ENCODE measurements at places on chromosomes 7 and 10. TPM values are rescaled to one million over a fixed set of nuclear protein-coding genes. Genes with fewer than 3 reads are reported as not detected.

DNA sequence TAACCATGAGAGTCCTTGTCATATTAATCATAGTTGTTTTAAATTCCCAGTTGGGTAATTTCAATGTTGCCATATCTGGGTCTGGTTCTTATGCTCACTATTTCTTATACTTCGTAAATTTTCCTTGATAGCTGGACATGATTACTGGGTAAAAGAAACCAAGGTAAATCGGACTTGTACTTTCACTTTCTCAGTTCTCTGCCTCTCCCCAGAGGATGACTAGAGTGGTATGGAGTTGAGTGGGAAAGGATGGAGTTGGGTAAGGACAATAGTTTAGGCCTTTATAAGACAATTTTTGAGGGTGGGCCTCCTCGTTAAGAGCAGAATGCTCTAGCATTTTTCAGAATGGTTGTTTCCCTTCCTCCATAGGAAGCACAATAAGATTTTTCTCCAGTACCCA is 106.1 kb downstream of the CRPPA start:
- H3K4me3 ChIP-seq: no peak overlapping the region
- DNase-seq: no peak
- H3K27ac ChIP-seq: no peak overlapping the region
- H3K4me1 ChIP-seq: no peaks in the 10 kb centered on the region

RPEL1 gene
- total RNA-seq: 0.13 TPM

GRCh38 chr7:21504021-21504420 is 38.8 kb upstream of the DNAH11 start:
- H3K4me3 ChIP-seq: no peak overlapping the region
- no peak overlapping the region for H3K27ac ChIP-seq
- H3K4me1 ChIP-seq: no peaks in the 10 kb centered on the region
- H3K36me3 ChIP-seq: peaks cover 42% of the 10 kb centered on the region

DRGX gene
- not detected for total RNA-seq

DNA sequence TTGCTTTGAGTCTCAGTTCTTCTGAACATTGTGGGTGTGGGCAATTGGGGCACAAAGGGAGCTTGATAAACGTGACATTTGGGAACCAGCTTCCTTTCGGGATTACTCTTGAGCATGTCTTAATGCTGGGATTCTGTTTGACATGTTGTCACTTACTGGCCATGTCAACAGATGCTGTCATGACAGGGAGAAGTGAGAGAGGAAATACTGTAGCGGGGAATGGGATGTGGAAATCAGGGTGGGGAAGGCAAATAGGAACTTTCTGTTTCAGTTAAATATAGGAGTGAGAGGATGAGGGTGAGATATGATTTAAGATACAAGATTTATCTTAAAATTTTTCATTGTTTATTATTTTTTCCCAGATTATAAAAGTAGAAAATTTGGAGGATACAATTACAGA is 83.9 kb downstream of the SEC23IP start:
- no peak for DNase-seq
- no peaks in the 10 kb centered on the region for H3K36me3 ChIP-seq
- no peak overlapping the region for H3K4me3 ChIP-seq
- H3K4me1 ChIP-seq: no peaks in the 10 kb centered on the region

C10orf143 gene
- total RNA-seq: 0.94 TPM

DNA sequence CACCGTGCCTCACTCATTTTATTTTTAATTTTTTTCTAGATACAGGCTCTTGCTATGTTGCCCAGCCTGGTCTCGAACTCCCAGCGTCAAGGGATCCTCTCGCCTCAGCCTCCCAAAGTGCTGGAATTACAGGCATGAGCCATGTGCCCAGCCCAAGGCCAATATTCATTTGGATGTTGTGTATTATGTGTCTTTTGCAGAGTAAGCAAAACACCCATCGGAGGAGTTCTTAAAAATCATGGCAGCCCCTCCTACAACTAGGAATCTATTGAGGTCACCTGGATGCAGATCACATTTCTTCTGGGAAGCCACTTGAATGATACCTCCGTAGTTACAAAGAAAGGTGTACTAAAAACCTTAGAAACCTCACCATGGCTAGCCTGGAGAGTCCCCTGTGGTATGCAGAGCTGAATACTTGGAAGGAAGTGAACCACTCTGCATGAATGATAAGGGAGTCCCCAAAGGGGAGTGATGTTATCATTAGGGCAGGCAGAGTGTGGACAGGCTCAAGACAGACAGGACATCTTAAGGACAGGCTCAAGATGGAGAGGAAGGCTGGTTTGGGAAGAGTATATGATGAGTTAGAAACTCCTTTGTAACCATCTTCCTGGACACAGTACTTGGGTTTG is 185.7 kb downstream of the TAX1BP1 start:
- no peak overlapping the region for H3K27ac ChIP-seq
- H3K4me1 ChIP-seq: peaks cover 6% of the 10 kb centered on the region
- no peaks in the 10 kb centered on the region for H3K36me3 ChIP-seq
- H3K27me3 ChIP-seq: no peaks in the 10 kb centered on the region
